ENCODE measurements at places on chromosomes 2 and 18. TPM values are rescaled to one million over a fixed set of nuclear protein-coding genes. Genes with fewer than 3 reads are reported as not detected.

- no peak for DNase-seq
- H3K36me3 ChIP-seq, result no peaks in the 10 kb centered on the region
- no peak within 1 kb of the TSS for H3K4me3 ChIP-seq
- H3K4me1 ChIP-seq, result no peaks in the 10 kb centered on the region
- peaks cover 29% of the 10 kb centered on the region for H3K27me3 ChIP-seq
- no peak within 1 kb of the TSS for H3K27ac ChIP-seq
Observed at GRCh38 chr2:11533278-11534070, at the start of gene GREB1. GREB1 (plus strand) TSS chr2:11534045; CDS start chr2:11556615, 22,570 bp downstream.

DNA sequence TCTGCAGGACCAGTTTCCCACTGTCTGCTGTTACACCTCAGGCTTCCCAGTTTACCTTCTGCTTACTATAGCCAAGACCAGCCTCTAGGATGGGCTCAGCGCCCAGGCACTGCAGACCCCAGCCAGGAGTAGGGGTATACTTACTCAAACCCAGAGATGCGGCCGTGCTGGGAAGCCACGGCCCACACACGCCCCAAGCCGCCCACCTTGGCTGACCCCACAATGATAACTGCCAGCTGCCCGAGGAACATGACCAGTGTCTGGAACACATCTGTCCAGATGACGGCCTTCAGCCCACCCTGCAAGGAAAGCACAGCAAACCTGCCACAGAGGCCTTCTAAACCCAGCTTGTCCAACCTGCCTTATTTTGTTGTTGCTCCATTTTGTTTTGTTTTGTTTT lies 6.6 kb upstream of the ATRAID start:
- peaks cover 58% of the 10 kb centered on the region for H3K36me3 ChIP-seq
- no peaks in the 10 kb centered on the region for H3K4me1 ChIP-seq
- no peak overlapping the region for H3K27ac ChIP-seq
- DNase-seq, result no peak
- no peak overlapping the region for H3K4me3 ChIP-seq

GRCh38 chr18:58314284-58314683 lies 270.3 kb downstream of the NEDD4L start:
- no peak overlapping the region for H3K4me3 ChIP-seq
- peaks cover 13% of the 10 kb centered on the region for H3K4me1 ChIP-seq
- DNase-seq, result peak; percentile 95

DNA sequence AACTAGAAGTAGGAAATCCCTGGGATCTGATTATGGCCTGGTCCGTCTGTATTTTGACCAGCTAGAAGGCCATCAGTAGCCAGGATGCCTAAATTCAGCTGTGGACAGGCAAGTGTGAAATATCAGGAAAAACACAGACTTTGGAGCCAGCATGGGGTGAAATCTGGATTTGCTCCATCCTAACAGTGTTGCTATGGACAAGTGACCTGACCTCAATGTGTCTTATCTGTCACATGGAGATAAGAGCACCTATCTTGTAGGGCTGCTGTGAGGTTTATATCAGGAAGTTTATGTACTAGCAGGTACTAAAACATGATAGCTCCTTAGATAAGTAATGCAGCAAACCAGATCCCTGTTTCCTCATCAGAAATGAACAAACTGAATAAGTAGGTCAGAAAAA lies 460.4 kb downstream of the STK39 start:
- DNase-seq, result no peak
- H3K4me1 ChIP-seq, result no peaks in the 10 kb centered on the region
- no peaks in the 10 kb centered on the region for H3K27me3 ChIP-seq
- H3K27ac ChIP-seq, result no peak overlapping the region

DNA sequence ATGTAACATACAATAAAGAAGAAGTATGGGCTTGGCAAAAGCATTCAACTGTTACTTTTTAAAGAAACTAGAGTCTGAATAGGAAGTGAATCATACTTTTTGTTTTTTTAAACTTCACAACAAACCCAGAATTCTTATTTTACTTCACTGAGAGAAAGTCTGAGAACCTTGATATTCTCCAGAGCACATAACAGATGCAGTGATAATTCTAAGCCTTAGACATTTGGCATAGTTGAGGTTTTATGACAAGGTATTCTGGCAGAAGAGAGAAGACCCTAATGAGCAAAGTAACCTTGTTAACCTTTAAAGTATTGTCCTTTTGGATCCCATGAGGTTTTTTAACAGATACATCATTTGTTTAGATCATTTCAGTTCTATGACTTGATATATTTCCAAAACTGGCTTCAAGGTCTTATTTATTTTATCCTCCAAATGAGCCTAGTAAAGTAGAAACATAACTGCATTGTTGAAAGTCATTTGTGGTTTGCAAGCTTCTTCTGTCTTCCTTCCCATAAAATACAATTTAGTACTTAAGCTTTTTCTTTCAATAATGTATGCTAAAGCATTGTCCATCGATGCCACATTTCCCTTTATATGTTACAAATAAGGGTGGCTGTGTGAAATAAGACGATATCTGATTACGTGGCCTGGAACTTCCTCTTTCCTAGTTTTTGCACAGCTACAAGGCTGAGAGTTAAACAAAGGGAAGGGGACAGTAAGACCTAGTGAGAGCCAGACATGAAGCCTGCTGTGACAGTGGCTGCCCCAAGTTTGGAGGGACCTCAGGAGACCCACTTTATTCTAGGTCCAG lies 86.1 kb upstream of the ITPRID2 start:
- no peak overlapping the region for H3K4me3 ChIP-seq
- H3K4me1 ChIP-seq, result peaks cover 12% of the 10 kb centered on the region
- peak; percentile 74 for DNase-seq
- H3K27me3 ChIP-seq, result no peaks in the 10 kb centered on the region

- no peak overlapping the region for H3K4me3 ChIP-seq
- H3K4me1 ChIP-seq, result peaks cover 5% of the 10 kb centered on the region
- H3K36me3 ChIP-seq, result peaks cover 3% of the 10 kb centered on the region
- peak; percentile 63 for DNase-seq
Observed at GRCh38 chr2:174344716-174345461, 10.1 kb downstream of the SP9 start.

- no peak for DNase-seq
- no peaks in the 10 kb centered on the region for H3K27me3 ChIP-seq
- no peaks in the 10 kb centered on the region for H3K4me1 ChIP-seq
- no peaks in the 10 kb centered on the region for H3K36me3 ChIP-seq
Observed at GRCh38 chr18:72726201-72726600, 141.6 kb downstream of the NETO1 start.

DNA sequence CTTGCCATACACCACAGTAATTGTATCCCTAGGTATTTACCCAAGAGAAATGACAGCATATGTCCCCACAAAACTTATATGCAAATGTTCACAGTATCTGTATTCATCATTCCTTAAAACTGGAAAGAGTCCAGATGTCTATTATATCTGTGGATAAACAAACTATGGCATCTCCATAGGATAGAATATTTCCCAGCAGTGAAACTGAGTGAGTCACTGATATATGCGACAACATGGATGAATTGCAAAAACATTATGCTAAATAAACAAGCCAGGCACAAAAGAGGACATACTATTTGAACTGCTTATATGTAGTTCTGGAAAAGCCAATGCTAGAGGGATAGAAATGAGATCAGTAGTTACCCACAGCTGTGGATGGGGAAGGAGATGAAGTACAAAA lies 359.4 kb upstream of the DSEL start:
- peak; percentile 45 for DNase-seq
- H3K4me3 ChIP-seq, result no peak overlapping the region
- H3K4me1 ChIP-seq, result no peaks in the 10 kb centered on the region
- no peak overlapping the region for H3K27ac ChIP-seq

GRCh38 chr18:3789525-3789924 lies 339.6 kb downstream of the TGIF1 start:
- H3K36me3 ChIP-seq, result no peaks in the 10 kb centered on the region
- no peak for DNase-seq
- H3K4me1 ChIP-seq, result peaks cover 9% of the 10 kb centered on the region
- peaks cover 2% of the 10 kb centered on the region for H3K27me3 ChIP-seq

GRCh38 chr2:43317680-43318079 lies 91.3 kb upstream of the ZFP36L2 start:
- peaks cover 11% of the 10 kb centered on the region for H3K4me1 ChIP-seq
- no peaks in the 10 kb centered on the region for H3K36me3 ChIP-seq
- H3K4me3 ChIP-seq, result no peak overlapping the region
- no peak for DNase-seq
- no peak overlapping the region for H3K27ac ChIP-seq

DNA sequence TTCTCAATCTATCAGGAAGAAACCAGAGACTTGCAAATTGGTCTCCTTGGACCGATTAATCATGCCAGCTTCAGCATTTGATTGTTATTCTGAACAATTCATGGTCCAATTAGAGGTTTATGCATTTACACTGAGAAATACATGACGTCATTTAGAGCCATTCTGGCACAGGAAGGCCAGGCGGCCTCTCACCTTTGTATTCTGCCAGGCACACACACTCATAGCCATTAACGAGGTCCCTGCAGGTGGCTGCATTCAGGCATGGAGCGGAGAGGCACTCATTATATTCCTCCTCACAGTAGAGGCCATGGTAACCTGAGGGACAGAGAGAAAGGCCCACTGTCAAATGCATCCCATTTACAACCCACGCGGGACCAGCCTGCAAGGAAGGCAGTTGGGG lies 146.8 kb upstream of the PID1 start:
- no peak for DNase-seq
- H3K4me3 ChIP-seq, result no peak overlapping the region
- peaks cover 4% of the 10 kb centered on the region for H3K4me1 ChIP-seq

DNA sequence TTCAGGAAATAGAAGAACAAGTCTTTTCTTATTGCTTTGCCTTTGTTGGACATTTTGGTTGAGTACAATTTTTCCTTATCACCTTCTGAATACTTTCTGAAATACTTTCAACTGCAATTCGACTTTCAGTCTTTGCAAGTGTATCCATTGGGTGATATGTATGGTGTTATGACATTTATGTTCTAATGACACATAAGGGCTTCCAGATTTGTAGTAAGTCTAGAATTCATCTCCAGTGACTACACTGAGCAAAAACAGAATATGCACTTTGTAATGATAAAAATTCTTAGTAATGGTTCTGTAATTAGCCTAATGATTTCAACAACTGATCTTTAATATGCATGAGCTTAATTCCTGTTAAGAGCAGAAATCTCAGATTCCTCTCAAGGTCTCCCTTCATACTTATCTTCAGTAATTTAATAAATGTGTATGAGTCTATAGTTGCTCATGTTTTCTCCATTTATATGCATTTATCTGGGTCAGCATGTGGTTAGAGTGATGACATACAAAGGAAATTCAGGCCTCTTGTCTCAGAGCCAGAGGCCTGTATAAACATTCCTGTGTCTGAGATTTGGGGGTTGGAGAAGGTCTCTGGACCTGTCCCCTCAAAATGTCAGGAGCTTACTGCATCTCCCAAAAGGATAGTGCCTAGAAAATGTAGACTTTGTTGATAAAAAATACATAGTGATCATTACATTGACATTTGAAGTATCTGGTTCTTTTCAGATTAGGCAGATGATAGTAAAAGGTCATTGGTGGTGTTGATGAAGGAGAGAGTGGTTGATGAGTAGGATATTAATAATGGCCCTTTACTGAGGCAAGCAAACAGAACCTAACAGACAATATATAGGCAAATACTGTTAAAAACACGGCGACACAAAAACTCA lies 114.9 kb downstream of the QPCT start:
- H3K27ac ChIP-seq, result peak overlapping the region; percentile 91
- H3K36me3 ChIP-seq, result no peaks in the 10 kb centered on the region
- H3K4me3 ChIP-seq, result no peak overlapping the region
- DNase-seq, result peak; percentile 89

GRCh38 chr18:72848503-72849237 lies 19.1 kb downstream of the NETO1 start:
- no peaks in the 10 kb centered on the region for H3K36me3 ChIP-seq
- no peak overlapping the region for H3K4me3 ChIP-seq

GRCh38 chr2:73037947-73038585 lies 33.4 kb downstream of the SFXN5 start:
- no peak overlapping the region for H3K4me3 ChIP-seq
- H3K36me3 ChIP-seq, result peaks cover 5% of the 10 kb centered on the region

GRCh38 chr2:207181526-207182274 lies 16.0 kb upstream of the KLF7 start:
- H3K36me3 ChIP-seq, result no peaks in the 10 kb centered on the region
- H3K4me1 ChIP-seq, result peaks cover 17% of the 10 kb centered on the region

DNA sequence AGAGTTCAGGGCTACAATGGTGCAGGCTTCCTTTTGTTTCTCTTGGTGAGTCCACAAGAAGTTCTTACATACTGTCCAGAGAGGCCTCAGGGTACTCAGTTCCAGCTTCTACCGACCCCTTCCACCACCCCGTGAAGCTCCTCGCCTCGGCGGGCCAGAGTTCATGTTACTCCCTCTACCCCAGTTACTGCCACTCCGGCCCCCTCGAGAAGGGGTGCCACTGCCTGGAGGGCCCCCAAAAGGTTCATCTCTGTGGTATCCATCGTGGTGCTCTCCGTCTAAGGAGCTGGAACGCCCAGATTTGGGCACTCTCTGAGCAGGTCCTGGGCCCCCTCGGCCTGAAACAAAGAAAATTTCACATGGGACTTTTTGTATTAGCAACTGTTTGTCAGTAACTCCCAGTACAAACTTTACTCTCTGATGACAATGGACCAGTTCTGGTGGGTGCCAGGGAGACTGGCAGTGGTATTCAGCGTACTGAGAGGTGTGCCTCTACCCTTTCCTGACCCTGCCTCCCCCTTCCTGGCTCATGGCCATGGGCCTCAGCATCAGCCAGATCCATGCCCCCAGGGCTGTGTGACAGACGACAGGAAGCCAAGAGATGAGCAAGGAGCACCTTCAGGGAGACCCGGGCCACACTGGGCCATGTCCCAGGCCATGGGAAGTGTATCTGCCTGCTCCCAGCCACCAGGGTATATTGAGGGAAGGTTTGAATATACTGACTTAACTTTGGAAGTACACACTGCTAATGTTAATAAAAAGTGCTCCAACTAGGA lies 5.1 kb downstream of the SFT2D3 start:
- peak overlapping the region; percentile 17 for H3K27ac ChIP-seq
- peaks cover 7% of the 10 kb centered on the region for H3K4me1 ChIP-seq
- H3K27me3 ChIP-seq, result no peaks in the 10 kb centered on the region
- H3K4me3 ChIP-seq, result no peak overlapping the region

GRCh38 chr2:53562407-53562806 lies 205.2 kb upstream of the CHAC2 start:
- no peak overlapping the region for H3K4me3 ChIP-seq
- H3K36me3 ChIP-seq, result no peaks in the 10 kb centered on the region
- DNase-seq, result no peak
- no peaks in the 10 kb centered on the region for H3K27me3 ChIP-seq
- no peak overlapping the region for H3K27ac ChIP-seq
- no peaks in the 10 kb centered on the region for H3K4me1 ChIP-seq

FOXD4L1 gene
- polyA plus RNA-seq, result not detected

C1QL2 gene
- not detected for polyA plus RNA-seq

KYNU gene
- polyA plus RNA-seq, result 0.75 TPM

NT5C1B gene
- not detected for polyA plus RNA-seq

RGPD8 gene
- polyA plus RNA-seq, result 0.67 TPM

CLEC4F gene
- not detected for polyA plus RNA-seq

CDH2 gene
- 53.3 TPM for polyA plus RNA-seq

NMUR1 gene
- polyA plus RNA-seq, result not detected

CAPN14 gene
- 0.07 TPM for polyA plus RNA-seq

SIX3 gene
- polyA plus RNA-seq, result not detected
